NCI-H1417 (cell line): ENCODE measurements at places on chromosomes 3 and 15.
A peak's percentile ranks its signal among the peaks of the same experiment; 100 is the strongest.

- DNase-seq: no peak
Observed at GRCh38 chr15:48777645-48778330, 33.1 kb downstream of the CEP152 start.

GRCh38 chr3:171230865-171231264 is 204.3 kb upstream of the SLC2A2 start:
- DNase-seq: no peak

GRCh38 chr3:141000027-141000663 is 51.0 kb upstream of the SPSB4 start:
- peak; percentile 75 for DNase-seq

DNA sequence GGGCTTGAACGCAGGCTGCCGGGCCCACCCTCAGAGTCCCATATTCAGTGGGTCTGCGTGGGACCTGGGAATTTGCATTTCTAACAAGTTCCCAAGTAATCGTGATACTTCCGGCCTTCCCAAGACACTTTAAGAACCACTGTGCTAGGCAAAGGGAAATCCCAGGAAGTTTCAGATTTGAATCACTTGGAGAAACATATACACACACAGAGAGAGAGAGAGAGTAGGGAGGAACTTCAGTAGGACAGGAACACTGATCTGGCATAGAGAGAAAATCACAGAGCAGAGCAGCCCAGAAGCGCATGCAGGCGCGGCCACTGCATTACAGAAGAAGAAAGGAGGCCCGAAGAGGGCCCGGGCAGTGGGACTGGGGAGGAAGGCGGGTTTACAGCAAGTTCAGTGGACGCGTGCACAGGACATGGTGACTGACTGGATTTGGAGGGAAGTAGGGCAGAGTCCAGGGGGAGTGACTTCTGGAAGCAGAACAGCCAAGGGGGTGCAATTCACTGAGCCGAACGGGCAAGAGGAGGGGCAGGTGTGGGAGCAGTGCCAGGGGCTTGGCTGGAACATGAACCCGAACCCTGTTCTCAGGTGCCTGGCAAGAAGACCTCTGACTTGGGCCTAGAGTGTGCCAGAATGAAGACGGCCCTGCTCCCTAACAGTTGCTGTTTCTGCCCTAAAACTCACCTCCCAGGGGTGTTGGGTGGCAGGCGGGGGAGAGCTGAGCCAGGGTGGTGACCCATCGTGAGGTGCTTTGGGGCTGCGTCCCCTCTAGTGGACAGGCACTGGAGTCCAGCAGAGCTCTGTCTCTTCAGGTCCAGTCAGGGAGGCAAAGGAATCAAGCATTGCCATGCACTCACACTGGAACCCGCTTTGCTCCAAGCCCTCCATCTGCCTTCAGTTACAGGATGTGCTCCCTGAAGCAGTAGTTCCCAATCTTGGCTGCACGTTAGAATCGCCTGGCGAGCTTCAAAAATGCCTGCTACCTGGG is 101.3 kb upstream of the HES1 start:
- no peak for DNase-seq

GRCh38 chr15:89496155-89497098 is at the start of gene RHCG:
TSS of gene RHCG (minus strand) at chr15:89496583. CDS start at chr15:89496544, 39 bp downstream.
- no peak for DNase-seq

DNA sequence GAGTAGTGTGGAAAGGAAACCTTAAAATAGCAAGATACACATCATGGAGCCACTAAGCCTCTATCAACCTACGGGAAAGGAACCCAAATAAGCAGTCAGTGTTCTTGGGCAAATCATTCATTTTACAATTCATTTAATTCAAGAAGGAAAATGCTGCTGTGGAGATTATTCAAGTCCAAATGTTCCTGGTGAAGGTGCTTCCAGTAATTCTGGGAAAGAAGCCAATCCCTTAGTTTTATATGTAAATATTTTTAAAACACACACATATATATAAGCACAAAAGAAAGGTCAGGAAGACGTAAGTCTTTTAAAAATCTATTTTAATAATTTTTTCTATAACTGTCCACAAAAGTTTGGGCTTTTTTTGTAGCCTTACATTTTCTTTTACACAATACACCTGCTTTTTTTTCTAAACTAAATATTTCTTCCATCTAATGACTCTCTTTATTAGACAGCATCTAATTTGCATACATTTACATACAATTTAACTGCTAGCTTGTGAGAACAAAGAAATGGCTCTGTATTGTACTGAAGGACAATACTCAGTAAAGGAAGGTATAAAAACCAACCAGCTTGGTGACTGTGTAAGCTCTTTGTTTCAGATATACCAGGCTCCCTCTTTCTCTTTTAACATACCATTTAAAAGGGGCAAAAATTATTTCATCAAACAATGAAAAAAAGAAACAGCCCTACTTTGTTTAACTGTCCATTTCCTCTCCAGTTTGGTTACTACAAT is 269.5 kb downstream of the ZBTB20 start:
- no peak for DNase-seq

- peak; percentile 48 for DNase-seq
Observed at GRCh38 chr15:59711451-59712243, 22.5 kb upstream of the BNIP2 start.

DNA sequence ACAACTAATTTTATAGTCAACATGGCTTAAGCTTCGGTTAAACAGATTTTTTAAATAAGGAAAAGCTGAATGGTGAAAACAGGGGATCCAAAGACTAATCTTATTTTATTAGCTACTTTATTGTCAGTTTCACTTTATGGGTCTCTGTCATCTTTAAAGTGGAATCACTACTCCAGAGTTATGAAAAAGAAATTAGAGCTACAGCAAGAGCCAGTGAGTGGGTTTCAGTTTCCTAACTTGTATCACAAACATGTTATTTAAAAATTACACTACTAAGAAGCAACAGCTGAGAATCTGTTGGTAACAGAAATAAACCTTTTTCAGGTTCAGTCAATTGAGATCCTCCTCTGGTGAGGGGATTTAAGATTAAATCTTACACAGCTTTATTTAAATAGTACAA is 10.0 kb downstream of the PHC3 start:
- DNase-seq: no peak

DNA sequence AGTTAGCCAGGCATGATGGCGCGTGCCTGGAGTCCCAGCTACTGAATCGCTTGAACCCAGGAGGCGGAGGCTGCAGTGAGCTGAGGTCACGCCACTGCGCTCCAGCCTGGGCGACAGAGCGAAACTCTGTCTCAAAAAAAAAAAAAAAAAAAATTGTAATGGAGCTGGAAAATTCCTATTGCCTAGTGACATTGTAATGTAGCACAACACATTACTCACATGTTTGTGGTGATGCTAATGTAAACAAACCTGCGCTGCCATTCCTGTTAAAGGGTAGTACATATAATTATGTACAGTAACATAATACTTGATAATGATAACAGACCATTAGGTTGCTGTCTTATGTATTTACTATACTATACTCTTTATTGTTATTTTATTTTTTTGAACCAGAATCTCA is 39.1 kb downstream of the KNL1 start:
- no peak for DNase-seq

DNA sequence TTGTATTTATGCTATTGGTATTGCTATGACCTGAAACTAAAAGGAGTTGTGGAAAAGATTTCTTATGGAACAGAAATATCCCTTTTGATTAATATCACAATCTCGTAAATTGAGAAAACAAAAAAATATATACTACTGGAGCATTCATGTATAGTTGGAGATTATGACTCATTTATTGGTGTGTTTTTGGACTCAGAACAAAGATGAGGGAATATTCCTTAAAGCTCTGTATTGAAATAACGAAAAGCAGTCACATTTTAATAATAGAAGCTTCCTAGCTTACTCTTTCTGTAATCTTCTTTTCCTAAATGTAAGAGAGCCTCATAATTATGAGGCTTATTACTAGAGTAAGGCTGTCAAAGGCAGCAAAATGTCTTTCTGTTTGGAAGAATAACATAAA is 14.3 kb downstream of the CTNNB1 start:
- no peak for DNase-seq

DNA sequence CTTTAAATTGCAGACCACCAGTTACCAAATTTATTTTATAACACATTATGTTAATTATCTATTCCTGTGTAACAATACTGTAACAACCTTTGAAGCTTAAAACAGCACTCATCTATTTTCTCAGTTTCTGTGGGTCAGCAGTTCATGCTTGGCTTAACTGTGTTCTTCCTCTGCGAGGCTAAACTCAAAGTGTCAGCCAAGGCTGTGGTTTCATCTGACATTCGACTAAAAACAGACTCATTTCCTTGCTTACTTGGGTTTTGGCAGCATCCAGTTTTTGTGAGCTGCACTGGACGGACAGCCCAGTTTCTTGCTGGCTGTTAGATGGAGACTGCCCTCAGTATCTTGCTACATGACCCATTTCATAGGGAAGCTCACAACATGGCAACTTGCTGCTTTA is 247.3 kb upstream of the KCNH8 start:
- no peak for DNase-seq

DNA sequence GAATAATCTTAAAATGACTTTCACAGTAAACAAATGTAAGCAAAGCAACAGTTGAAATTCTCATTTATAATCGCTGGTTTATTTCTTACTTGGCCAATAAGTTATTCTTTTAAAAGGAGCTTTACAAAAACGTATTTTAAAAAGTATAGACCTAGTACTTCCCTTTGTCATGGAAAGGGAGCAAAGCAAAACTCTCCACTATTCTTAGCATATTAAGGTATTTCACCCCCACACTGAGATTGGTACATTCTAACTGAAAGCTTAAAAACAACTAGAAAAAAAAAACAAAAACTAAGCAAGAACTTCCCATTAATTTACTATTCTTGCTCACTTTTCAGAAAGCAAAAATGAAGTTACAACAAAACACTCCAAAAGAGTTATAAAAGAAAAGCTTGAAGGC is 1.5 kb downstream of the ATG3 start:
- DNase-seq: no peak

GRCh38 chr3:88810455-88810854 is 297.0 kb upstream of the EPHA3 start:
- no peak for DNase-seq

GRCh38 chr15:63483521-63484371 is 20.6 kb upstream of the USP3 start:
- no peak for DNase-seq

DNA sequence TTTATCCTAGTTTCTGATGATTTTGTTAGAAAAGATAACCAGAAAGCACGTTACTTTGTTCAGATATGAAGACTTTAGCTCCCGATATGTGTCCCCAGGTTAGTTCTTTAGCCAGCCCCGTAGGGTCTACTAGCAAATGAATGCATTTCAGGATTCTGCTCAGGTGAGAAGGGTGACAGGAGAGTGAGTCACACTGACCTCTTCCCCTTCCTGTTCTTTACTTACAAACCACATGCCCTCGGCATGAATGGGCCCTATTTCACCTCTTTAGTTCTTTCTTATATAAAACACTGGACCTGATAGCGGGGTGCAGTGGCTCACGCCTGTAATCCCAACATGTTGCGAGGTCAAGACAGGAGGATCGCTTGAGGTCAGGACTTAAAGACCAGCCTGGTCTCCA is 98.4 kb downstream of the SLC49A4 start:
- no peak for DNase-seq

DNA sequence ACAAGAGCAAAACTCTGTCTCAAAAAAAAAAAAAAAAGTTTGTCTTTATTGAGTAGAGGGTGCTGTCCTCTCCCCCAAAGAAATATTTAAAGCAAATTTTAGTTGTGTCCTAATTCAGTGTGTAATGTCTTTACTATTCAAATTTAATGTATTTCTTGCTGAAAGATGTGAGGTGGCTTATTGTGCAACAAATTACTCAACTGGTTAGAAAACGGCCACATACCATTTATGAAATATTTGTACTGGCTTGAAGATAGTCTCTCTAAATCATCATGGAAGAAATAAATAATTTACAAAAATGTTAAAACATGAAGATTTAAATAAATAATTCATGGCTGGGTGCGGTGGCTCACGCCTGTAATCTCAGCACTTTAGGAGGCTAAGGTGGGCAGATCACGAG is 63.0 kb downstream of the SLTM start:
- no peak for DNase-seq

- DNase-seq: no peak
Observed at GRCh38 chr3:79253704-79254103, 514.1 kb downstream of the ROBO1 start.

DNA sequence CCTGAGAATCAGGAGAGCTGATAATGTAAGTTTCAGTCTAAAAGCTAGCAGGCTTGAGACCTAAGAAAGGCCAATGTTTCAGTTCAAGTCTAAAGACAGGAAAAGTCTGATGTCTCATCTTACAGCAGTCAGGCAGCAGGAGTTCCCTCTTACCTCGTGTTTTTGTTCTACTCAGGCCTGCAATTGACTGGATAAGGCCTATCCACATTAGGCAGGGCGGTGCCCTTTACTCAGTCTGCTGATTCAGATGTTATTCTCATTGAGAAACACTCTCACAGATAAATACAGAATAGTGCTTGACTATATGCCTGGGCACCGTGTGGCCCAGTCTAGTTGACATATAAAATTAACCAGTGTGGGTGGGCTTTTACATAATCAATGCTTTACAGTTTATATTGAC is 122.4 kb downstream of the NR1D2 start:
- no peak for DNase-seq

DNA sequence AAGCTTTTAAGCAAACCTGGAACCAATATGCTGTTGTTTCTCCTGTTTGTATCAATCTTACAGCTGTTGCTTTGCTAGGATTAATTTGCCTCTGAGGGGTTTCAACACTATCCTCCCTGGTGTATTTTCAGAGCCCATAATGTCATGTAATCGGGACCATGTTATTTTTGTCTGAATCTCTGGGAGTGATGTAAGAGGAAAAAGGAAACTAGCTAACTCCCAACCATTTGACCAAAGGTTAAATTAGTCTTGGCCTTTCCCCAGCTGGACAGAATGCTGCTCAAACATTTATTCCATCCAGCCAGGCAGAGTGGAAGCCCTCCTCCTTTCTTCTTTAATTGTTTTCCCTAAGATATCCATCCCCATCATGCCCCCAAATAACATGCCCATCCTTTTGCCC is 142.2 kb downstream of the ALDH1A2 start:
- no peak for DNase-seq

DNA sequence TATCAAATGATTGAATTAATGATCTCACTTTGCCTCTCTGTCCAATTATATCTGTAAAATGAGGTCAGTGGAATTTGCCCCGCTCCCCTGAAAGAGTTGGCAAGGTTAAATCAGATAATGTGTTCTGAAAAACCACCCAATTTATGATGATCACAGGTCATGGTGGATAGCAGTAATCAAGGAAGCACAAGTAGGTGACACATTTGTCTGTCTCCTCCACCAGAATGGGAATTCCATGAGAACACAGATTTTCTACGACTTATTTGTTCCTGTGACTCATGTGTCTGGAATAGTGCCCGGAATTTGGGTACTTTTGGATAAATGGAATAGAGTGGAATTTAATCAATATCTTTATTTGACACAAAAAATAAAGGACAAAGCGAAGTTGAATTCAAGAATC is 220.9 kb upstream of the SUCLG2 start:
- DNase-seq: no peak

- DNase-seq: no peak
Observed at GRCh38 chr3:196198771-196199753, 12.1 kb downstream of the ZDHHC19 start.

GRCh38 chr3:11910971-11911531 is 64.4 kb upstream of the TAMM41 start:
- no peak for DNase-seq

GRCh38 chr15:79092382-79092781 is 1.8 kb upstream of the RASGRF1 start:
- DNase-seq: no peak
